Gastrocnemius medialis (tissue), 4 donors: ENCODE measurements at places on chromosomes 7 and 10. TPM values are rescaled to one million over a fixed set of nuclear protein-coding genes. Genes with fewer than 3 reads are reported as not detected.

TMEM176A gene
- total RNA-seq, result 12.9 TPM

IDE gene
- 71.0 TPM for total RNA-seq

ITGB8 gene
- 0.90 TPM for total RNA-seq

DNA sequence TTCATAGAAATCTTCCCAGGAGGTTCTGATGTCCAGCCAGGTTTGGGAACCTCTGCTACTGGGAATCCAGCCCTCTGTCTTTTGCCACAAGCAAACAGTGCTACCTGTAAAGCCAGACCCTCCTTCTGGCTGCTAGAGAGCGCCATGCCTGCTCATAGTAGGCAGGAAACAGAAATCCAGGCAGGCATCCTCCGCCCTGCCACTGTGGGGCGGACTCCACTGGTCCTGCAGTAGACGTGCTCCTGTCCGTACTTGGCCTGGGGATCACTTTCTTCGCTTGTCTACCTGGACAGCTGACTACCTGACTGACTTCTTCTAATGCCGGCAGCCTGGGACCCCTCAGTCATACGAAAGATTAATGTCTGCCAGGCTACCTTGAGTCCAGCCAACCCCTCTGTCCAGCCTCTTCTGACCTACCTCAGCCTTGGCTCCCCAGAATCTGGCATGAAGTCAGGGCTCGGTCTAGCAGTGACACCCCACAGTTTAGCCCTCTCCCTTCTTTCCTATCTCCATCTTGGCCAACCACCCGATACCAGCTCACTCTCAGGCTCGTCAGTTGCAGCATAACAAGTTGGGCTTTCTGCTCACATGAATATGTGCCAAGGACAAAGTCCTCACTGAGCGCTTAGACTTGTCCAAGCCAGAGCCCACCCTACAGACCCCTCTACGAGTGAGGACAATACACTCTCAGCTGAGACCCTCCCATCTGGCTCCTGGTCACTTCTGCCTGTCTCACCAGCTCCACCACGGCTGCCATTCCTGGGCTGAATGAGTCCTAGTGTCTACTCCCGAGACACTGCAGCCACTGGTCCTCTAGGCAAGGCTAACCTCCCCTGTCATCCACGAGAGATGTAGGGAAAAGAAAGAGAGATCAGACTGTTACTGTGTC is 43.9 kb upstream of the OPALIN start:
- no peaks in the 10 kb centered on the region for H3K4me1 ChIP-seq
- H3K4me3 ChIP-seq, result no peak overlapping the region
- no peak overlapping the region for H3K27ac ChIP-seq
- H3K36me3 ChIP-seq, result no peaks in the 10 kb centered on the region

DNA sequence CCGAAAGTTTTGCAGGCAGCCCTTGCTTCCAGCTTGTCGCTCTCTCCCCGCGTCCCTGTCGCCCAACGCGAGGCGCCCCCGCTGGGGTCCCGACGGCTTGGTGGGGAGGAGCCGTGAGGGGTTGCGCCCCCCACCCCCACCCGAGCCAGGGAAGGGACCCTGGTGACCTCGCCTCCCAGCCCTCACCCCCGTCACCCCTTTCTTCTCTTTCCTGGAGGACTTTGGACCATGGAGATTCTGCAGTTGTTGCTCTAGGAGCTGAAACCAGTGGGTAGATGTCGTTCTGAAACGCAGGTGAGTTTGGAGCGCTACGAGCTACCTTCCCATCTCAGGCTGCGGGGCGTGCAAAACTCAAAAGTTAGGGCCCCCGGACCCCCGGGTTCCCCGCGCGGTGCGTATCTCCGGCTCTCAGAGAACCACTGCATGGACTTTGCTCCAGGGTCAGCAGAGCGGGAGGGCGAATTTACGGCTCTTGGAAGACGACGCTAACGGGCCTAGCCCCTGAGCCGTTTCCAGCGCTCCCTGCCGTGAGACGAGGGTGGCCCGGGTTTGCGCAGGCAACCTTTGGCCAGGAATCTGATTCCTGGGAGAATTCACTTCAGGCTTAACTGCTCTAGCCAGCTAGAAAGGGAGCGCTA is 684 bp upstream of the ATXN7L1 start:
- peaks cover 18% of the 10 kb centered on the region for H3K4me1 ChIP-seq
- H3K27me3 ChIP-seq, result no peaks in the 10 kb centered on the region
- H3K36me3 ChIP-seq, result no peaks in the 10 kb centered on the region
- peak overlapping the region; percentile 87 for H3K4me3 ChIP-seq
- peak; percentile 20 for DNase-seq
- peak overlapping the region; percentile 65 for H3K27ac ChIP-seq

CDC14C gene
- total RNA-seq, result not detected

- H3K36me3 ChIP-seq, result no peaks in the 10 kb centered on the region
- H3K27me3 ChIP-seq, result no peaks in the 10 kb centered on the region
- no peak for DNase-seq
These were observed 481.6 kb downstream of the TNS3 start for GRCh38 chr7:47100148-47100816.
